ENCODE measurements at places on chromosomes 16 and 17.

DNA sequence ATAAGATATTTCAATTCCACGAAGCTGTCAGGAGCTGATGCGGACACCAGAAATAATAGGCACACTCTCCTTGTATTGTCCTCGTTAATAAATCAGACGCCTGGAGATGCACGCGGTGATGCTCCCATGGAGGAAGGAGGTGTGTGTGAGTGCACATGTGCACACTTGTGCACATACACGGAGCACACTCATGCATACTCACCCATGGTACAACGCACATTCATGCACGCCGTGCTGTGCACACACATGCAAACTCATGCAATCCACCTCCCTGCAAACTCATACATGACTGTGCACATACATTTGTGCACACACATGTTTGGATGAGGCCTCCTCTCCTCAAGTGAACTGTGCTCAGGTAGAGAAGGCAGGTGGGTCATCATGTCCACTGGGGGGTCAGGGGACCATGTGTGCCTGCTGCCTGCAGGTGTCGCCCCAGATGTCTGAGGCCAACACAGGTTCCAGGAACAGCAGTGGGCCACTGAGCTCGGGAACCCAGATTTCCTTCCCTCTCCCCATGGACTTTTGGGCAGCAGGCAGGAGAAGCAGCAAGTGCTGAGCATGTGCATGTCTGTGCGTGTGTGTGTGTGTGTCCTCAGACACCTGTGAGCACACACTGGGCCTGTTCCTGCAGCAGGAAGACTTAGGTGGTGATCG, 165.3 kb downstream of the SDK2 start:
- DNase-seq, result no peak

DNA sequence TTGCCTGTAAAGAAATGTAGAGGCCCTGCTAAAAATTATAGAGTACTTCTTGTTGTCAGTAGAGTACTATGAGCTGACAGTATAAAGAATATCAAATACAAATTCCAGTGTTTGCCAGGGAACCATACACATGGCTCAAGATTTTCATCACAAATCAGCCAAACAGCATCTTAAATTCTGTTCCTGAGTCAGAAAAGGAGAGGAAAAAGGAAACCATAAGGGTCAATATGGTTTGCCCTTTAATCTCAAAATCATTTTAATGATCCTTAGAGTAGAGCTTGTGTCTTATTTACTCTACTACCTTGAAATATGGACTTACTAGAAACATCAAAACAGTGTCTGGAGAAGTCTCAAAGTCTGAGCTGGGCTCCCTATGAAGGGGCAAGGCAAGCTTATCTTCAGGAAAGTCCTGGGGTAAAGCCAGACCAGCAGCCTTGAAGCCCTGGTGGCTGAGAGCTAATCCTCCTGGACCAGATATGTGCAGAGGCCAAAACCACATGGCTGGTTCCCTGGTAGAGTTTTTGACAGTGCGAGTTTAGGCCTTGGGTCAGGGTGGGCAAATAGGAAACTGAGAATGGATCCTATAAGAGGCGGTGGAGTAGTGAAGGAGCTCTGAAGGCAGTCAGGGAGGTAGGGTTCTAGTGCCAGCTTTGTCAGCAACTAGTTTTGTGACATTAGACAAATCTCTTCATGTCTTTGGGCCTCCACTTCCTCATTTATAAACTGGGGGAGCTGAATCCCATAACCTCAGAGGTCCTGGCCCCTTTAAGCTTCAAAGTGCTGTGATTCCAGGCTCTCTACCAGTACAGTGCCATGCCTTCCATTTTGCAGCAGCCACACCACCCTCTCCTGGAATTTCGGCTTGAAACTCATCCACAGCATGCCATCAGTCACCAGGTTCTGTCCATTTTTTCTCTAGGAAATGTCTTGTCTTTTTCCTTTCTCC, 38.9 kb downstream of the MRTFB start:
- no peak for DNase-seq

GRCh38 chr17:44191941-44192496, 5.2 kb downstream of the TMUB2 start:
- DNase-seq, result no peak

DNA sequence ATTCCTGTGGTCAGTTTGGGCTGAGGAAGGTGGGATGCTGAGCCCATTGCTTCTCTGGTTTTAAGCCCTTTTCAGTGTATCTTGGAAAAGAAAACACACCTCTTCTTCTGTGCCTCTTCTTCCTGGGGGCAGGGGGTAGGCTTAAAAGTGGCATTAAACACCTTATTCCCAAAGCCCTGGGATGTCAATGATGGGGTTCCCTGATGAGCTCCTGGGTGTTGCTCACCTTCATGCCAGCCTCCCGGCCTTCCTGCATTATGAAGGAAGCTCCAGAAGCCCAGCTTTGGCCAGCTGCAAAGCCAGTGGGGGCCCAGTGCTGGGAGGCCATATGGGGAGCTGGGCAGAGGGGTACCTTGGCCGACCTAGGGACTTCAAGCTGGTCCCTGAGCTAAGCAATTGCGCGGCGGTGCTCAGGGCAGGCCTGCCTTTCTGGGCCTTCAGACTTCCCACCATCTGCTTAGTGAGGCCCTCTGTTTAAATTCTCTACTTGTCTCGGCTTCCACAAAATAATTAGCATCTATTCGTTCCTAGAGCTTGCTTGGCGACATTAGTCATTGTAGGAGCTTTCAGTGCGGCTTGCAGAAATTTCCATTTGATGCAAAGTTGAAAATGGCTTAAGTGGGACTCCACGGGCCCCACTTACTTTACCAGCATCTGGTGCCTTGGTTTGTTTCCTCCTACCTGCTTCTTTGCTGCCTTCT, 121.7 kb upstream of the NLRP1 start:
- DNase-seq, result no peak
